Stimulated activated CD8-positive, alpha-beta memory T cell treated with anti-CD3 and anti-CD28 coated beads, Interleukin-4, amount 100 ng/mL, for 1 hour (primary cell): ENCODE measurements at places on chromosomes 3 and 15.

GRCh38 chr15:91224755-91225380, 124.8 kb downstream of the SV2B start:
- DNase-seq = no peak

DNA sequence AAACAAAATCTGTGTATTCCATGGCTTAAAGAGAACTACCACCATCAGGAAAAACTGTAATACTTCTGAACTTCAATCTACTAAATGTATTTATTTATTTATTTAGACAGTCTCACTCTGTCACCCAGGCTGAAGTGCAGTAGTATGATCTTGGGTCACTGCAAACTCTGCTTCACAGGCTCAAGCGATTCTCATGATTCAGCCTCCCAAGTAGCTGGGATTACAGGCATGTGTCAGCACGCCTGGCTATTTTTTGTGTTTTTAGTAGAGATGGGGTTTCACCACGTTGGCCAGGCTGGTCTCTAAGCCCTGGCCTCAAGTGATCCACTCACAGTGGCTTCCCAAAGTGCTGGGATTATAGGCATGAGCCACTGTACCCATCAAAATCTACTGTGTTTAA, 202.3 kb upstream of the POU1F1 start:
- no peak for DNase-seq

GRCh38 chr3:51686512-51687215, 15.6 kb downstream of the TEX264 start:
- peak; percentile 53 for DNase-seq

DNA sequence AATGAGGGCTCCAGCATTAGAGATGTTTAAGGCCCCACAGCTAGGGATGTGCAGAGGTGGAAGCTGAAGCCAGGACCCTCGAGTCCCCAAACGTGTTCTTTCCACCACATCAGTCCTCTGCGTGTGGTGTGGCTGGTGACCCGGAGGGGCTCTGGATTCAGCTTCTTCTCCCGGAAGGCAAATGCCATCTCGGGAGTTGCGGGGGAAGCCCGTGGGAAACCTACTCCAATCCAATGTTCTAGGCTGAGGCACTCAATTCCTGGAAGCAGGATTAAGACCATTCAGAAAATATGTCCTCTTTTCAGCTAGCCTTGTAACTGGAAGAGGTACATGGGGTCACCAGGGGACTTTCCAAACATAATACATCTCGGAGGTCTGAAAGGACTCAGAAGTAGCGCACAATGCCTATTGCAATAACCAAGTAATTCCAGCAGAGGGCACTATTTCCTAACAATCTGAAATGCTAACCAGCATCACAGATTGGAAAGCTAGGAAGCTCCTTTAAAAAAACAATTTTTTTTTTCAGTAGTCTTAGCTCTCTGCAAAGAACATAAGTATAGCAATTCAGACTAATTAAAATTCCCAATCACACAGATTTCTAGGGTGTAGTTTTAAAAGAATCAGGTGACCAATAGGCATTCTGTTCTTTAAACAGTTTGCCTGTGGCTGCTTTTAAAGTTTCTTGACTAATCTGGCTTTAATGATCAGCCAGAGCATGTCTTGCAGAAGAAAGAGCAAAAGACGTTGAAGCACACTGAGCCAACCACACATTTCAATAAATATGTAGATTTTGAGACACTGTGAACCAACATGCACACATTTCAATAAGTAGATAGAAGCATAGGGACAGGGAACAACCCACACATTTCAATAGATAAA, 36.1 kb downstream of the BNC1 start:
- DNase-seq = no peak

DNA sequence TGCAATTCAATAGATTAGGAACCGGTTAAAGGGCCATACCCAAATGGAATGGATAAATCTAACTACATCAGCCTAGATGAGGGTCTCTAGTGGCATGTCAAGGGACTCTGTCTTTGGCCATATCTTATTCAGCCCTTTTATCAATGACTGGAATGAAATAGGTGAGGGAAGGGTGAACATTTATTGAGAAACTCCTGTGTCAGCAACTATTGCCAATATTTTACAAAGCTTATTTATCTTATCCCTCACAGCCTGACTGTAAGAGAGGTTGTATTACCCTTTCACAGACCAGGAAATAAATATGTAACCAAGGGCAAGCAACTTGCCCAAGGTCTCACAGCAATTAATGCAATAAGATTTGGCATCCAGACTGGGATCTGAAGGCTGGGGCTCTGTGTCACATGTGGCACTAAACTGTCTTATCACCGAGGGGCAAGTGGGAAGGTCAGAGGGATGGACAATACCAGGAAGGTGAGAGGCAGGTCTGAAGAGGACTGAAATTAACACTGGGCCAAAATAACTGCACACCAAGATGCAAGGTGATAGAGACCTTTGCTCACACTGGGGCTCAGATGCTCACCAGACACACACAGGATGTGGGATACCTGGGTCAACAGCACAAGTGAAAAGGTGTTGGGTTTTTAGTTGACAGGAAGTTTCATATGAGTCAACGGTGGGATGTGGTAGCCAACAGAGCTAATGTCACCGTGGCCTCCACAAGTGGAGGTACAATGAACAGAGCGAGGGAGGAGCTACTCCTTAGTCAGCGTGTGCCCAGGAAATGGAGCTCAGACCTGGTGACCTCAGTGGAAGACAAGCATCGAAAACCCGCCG, 261.3 kb downstream of the RPLP1 start:
- DNase-seq = peak; percentile 44

GRCh38 chr3:45021524-45022297, 4.4 kb upstream of the CLEC3B start:
- DNase-seq = no peak

DNA sequence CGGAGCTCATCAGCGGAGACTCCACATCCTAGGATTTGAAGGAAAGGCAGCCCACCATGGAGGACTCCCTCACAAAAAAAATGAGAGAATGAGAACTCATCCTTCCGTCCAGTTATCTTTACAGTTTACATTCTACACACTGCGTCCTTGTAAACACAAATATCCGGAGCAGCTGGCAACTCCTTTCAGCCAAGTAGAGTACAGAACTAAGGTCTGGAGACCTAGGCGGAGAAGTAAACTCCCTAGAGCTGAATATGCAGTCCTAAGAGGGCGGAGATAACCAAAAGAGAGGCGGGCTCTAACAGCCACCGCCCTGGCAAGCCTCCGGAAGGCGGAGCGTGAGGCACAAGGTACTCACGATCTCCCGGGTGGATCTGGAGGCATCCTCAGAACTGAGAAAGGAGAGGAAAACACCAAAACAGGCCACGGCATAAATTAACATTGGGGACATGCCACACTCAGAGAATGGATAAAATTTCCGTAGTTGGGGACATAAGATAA, 924 bp upstream of the SIN3A start:
- peak; percentile 51 for DNase-seq

DNA sequence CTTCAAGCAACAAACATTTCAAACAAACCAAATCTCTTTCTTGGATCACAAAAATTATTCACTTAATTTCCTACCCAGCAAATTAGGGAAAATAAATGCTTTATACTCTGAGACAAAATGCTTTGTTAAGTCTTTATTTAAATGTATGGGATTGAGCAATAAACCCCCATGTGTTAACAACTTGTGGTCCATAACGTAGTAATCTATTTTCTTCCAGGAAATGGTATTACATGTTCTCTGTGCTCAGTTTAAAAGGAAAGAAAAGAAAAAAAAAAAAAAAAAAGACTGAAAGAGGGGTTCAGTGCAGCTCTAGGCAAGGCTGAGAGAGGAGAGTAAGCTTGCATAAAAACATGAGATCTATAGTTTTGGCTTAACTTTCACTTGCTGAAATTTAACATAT, 102.3 kb downstream of the PIK3CB start:
- DNase-seq = no peak

GRCh38 chr15:91393186-91393585, 293.1 kb downstream of the SV2B start:
- DNase-seq = no peak

DNA sequence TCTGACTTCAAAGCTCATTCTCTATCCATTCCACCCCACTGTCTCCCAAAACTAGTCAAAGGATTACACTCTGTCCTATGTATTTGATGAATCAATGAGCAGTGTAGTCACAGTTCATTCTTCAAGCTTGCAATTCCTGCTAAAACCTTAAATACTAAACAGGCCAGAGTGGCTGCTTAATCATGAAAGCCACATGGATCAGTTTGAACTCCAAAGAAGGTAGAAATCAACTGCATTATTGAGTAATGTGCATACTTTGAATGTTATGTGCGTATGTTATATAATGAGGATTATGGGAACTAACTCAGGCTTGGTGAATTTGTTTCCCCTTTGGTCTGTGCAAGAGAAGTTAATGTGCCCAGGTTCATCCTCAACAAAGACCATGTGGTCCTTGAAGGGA, 45.4 kb downstream of the PRICKLE2 start:
- DNase-seq = no peak

DNA sequence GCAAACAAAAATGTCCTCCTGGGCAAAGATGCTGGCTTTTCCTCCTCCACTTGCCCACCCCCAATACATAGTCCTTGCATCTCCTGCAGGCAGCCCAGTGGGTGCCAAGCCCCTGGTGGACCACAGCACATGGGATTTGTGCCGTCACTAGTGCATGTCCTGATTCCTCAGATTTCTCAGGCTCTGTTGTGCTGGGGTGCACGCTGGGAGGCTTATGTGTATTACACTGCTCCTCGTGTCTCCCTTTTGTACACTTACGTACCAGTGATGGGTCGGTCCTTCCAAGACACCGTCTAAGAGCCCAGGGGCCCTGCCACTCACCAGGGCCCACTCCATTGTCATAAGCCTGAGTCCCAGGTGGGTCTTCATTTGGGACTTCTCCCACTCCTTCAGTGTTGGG, 70.1 kb downstream of the PLXNA1 start:
- DNase-seq = no peak

- peak; percentile 39 for DNase-seq
Observed at GRCh38 chr15:69719527-69720240, 267.1 kb downstream of the RPLP1 start.
